ENCODE measurements at places on chromosomes 4 and X. TPM values are rescaled to one million over a fixed set of nuclear protein-coding genes. Genes with fewer than 3 reads are reported as not detected.

DNA sequence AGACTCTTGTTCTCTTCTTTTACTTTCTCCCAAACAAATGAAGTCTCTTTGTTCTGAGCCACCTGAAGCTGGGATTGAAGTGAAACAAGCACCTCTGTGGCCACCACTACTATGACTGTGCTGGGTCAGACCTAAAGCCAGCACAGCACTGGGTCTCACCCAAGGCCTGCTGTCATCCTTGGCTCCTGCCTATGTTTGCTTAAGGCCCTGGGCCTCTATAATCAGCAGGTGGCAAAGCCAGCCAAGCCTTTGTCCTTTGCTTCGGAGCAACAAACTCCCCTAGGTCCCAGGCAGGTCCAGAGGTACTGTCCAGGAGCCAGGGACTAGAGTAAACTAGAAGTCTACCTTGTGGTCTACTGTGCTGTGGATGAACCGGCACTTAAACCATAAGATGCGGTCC is 220.6 kb upstream of the ARSJ start:
- H3K27me3 ChIP-seq = no peaks in the 10 kb centered on the region
- H3K4me1 ChIP-seq = no peaks in the 10 kb centered on the region
- DNase-seq = no peak
- H3K27ac ChIP-seq = no peak overlapping the region
- no peaks in the 10 kb centered on the region for H3K36me3 ChIP-seq
- H3K4me3 ChIP-seq = no peak overlapping the region

GRCh38 chr4:48651914-48652313 is 128.2 kb downstream of the FRYL start:
- no peaks in the 10 kb centered on the region for H3K36me3 ChIP-seq
- no peak for DNase-seq
- H3K4me1 ChIP-seq = peaks cover 4% of the 10 kb centered on the region
- H3K27me3 ChIP-seq = no peaks in the 10 kb centered on the region
- H3K4me3 ChIP-seq = no peak overlapping the region

DNA sequence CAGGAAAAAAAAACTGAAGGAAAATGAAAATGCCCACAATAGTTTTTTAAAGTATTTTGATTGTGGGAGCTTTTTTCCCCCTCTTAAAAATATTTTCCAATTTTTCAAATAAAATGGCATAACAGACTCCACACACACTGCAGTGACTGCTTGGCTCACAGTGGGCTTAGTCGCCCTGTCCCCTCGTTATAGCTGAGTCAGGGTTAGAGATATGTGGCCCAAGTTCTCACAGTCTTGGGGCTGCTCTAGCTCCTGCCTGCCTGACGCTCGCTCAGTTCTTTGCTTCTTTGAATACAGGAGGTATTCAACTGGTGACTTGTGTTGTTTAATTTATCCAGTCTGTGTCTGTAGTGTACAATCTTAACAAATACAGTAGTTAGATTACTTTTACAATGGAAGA is 47.7 kb downstream of the BEND2 start:
- H3K4me3 ChIP-seq = no peak overlapping the region
- no peak overlapping the region for H3K27ac ChIP-seq
- DNase-seq = no peak
- no peaks in the 10 kb centered on the region for H3K36me3 ChIP-seq

- DNase-seq = peak; percentile 36
- no peaks in the 10 kb centered on the region for H3K4me1 ChIP-seq
- H3K36me3 ChIP-seq = no peaks in the 10 kb centered on the region
- no peaks in the 10 kb centered on the region for H3K27me3 ChIP-seq
- no peak overlapping the region for H3K27ac ChIP-seq
Observed at GRCh38 chrX:23742174-23742696, 841 bp downstream of the ACOT9 start.

DNA sequence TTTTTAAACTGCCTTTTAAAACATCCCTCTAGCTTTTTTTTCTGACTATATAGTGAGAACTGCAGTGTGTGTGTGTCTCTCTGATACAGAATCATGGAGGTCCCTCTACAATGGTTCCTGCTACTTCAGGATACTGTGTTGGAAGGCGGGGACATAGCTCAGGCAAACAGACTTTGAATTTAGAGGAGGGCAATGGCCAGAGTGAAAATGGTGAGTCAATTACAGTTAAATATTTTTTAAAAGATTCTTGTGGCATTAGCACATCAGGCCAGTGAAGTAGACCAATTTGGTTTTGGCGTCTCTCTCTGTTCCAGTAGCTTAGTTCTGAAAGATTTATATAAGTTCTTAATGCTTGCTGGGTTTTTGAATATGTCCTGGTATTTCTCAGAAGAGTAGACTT is 47.1 kb downstream of the ALG13 start:
- no peak overlapping the region for H3K27ac ChIP-seq
- no peak for DNase-seq
- no peak overlapping the region for H3K4me3 ChIP-seq
- peaks cover 23% of the 10 kb centered on the region for H3K36me3 ChIP-seq
- H3K27me3 ChIP-seq = no peaks in the 10 kb centered on the region

DNA sequence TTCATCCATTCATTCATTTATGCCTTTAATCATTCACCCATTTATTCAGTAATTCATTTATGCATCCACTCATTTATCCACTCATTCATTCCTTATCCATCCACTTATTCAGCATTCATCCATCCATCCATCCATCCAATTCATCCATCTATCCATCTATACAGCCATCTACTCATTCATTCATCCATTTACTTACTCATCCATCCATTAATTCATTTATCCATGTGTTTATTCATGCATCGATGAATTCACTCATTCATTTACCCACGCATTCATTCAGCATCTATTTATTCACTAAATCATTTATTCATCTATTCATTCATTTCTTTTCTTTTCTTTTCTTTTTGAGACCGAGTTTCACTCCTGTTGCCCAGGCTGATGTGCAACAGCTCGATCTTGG is 10.4 kb downstream of the P2RY8 start:
- H3K27me3 ChIP-seq = no peaks in the 10 kb centered on the region
- H3K4me1 ChIP-seq = no peaks in the 10 kb centered on the region
- H3K27ac ChIP-seq = no peak overlapping the region
- H3K4me3 ChIP-seq = no peak overlapping the region
- no peak for DNase-seq
- H3K36me3 ChIP-seq = no peaks in the 10 kb centered on the region

- DNase-seq = no peak
- peaks cover 7% of the 10 kb centered on the region for H3K4me1 ChIP-seq
- no peak overlapping the region for H3K27ac ChIP-seq
- peaks cover 79% of the 10 kb centered on the region for H3K27me3 ChIP-seq
- no peaks in the 10 kb centered on the region for H3K36me3 ChIP-seq
Observed at GRCh38 chr4:1137063-1137776, 23.9 kb upstream of the RNF212 start.

Gene CSAG1
- not detected for total RNA-seq

Gene STIM2
- total RNA-seq = 25.8 TPM

Gene CMC4
- total RNA-seq = 14.6 TPM
